Endothelial cell of umbilical vein (primary cell): ENCODE measurements at places on chromosomes 1 and 21.

- no peaks in the 10 kb centered on the region for H3K27me3 ChIP-seq
- H3K4me3 ChIP-seq, result peak overlapping the region; percentile 1
- peak overlapping the region; percentile 86 for H3K27ac ChIP-seq
- peak; percentile 82 for DNase-seq
- no peaks in the 10 kb centered on the region for H3K36me3 ChIP-seq
- peaks cover 39% of the 10 kb centered on the region for H3K4me1 ChIP-seq
Measured at GRCh38 chr1:172383536-172383935, 36.9 kb upstream of the C1orf105 start.

- H3K27ac ChIP-seq, result no peak overlapping the region
- no peaks in the 10 kb centered on the region for H3K4me1 ChIP-seq
- DNase-seq, result no peak
Measured at GRCh38 chr1:1135339-1136136, 19.6 kb upstream of the C1orf159 start.

GRCh38 chr1:165367375-165367993, 11.0 kb upstream of the LMX1A start:
- no peak overlapping the region for H3K27ac ChIP-seq
- no peak overlapping the region for H3K4me3 ChIP-seq
- no peaks in the 10 kb centered on the region for H3K36me3 ChIP-seq
- no peaks in the 10 kb centered on the region for H3K4me1 ChIP-seq

DNA sequence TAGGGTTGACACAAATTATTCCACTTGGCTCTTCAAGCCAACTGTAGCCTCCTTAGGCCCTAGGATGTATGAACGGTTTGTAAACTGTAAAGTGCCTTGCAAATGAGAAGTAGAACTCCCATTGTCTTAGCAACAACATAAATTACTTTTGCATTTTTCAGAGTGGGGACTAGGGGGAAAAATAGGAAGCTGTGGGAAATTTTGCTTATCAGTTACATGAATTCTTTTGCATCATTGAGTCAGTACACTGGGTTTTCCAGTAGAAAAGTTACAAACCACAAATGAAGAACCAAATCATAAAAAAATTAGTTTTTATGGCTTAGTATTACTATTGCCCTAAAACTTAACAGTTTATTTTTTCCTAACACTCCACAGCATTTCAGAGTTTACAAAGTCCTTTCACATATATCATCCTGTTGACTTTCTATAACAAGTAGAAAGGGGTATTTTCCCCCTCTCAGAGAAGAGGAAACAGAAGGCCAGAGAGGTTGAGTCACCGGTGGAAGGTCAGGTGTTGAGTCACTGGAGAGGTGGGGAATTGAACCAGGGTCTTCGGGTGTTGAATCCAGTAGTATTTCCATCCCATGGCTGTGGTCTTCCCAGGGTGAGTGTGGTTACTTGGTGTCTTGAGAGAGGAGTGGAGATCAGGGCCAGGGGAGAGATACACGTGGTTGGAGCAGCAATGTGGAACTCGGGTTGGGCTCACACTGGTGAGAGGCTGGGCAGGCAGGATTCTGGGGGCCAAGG, 71.9 kb upstream of the USP24 start:
- H3K4me3 ChIP-seq, result no peak overlapping the region
- peaks cover 12% of the 10 kb centered on the region for H3K4me1 ChIP-seq
- H3K27me3 ChIP-seq, result no peaks in the 10 kb centered on the region
- no peaks in the 10 kb centered on the region for H3K36me3 ChIP-seq

DNA sequence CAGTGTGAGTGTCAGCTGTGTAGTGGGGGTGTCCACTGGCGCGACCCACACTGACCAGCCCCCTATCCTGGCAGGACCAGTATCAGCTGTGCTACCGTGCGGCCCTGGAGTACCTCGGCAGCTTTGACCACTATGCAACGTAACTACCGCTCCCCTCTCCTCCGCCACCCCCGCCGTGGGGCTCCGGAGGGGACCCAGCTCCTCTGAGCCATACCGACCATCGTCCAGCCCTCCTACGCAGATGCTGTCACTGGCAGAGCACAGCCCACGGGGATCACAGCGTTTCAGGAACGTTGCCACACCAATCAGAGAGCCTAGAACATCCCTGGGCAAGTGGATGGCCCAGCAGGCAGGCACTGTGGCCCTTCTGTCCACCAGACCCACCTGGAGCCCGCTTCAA, 28.1 kb upstream of the KDM4A start:
- no peak overlapping the region for H3K4me3 ChIP-seq
- peaks cover 60% of the 10 kb centered on the region for H3K36me3 ChIP-seq
- H3K27ac ChIP-seq, result no peak overlapping the region
- no peaks in the 10 kb centered on the region for H3K27me3 ChIP-seq

DNA sequence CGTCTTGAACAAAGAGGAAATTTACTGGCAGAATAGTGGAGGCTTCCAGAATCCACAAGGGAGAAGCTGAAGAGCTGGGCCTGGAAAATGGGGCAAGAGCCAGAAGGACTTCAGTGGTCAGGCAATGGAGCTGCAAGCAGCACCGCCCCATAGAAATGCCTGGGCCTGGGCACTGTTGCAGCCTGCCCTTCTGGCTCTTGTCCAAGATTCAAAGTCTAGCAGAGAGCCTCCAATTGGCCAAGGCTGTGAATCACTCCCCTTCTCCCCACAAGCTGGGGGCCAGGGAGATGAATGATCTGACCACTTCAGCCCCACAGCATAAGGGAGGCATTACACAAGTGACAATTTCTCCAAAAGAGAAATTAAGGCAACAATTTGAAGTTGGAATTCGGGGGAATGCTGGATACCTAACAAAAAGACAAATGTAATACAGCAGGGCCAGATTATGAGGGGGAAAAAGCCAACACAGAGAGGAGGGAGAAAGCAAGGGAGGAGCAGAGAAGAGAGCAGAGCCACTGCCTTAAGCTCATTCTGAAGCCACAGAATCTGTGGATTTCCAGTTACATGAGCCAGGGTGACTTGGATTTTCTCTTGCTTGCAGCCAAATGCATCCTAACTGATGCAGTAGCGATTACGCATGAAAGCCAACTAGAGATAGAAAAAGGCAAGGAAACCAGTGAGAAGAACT, 80.3 kb downstream of the LRIG2 start:
- H3K4me1 ChIP-seq, result no peaks in the 10 kb centered on the region
- H3K27me3 ChIP-seq, result no peaks in the 10 kb centered on the region
- no peaks in the 10 kb centered on the region for H3K36me3 ChIP-seq
- no peak overlapping the region for H3K4me3 ChIP-seq
- H3K27ac ChIP-seq, result no peak overlapping the region
- no peak for DNase-seq

DNA sequence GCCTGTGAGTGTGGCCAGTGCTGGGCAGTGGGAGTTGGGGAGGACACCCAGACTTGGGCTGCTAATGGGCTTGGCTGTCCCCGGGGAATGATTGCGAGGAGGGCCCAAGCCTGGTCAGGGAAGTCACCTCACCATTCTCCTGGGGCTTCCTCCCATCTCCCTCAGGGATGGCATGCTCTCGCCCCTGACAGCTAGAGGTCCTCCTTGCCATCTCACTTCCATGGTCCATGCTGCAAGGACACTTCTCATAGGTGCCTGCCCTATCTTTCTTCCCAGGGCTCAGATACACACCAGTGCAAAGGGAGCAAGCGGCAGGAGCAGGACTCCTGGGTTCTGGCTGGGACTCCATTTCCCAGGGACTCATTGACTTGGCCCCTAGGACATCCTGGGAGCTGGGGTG, 4.1 kb downstream of the NTRK1 start:
- peaks cover 13% of the 10 kb centered on the region for H3K27me3 ChIP-seq
- H3K4me3 ChIP-seq, result no peak overlapping the region
- no peak for DNase-seq

DNA sequence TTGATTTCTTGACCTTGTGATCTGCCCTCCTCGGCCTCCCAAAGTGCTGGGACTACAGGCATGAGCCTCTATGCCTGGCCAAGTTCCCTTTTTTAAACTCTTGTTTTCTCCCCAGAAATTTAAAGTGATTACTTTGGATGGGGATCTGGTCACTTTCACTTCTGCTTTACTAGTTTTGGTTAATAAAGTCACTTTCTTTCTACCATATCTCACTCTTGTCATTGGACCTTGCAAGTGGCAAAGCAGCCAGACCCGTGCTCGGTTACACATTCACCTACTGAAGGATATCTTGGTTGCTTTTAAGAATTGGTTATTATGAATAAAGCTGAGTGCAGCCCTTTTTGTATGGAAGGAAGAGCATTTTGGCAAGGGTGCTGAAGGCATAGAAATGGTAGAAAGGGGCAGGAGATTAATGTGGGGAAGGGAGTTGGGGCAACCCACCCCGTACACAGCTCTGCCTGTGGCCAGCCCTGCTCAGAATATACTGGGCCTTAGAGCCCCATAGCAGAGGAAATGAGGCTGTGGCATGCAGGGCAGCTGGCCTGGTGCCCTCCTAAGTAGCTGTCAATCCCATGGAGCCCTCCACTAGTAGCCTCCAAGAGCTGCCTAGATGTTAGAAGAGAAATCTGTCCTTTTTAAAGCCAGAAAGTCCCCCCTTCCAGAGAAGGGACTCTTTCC, 40.7 kb downstream of the CD2 start:
- no peaks in the 10 kb centered on the region for H3K27me3 ChIP-seq
- no peak overlapping the region for H3K27ac ChIP-seq
- H3K36me3 ChIP-seq, result no peaks in the 10 kb centered on the region
- no peaks in the 10 kb centered on the region for H3K4me1 ChIP-seq
- no peak for DNase-seq
- H3K4me3 ChIP-seq, result no peak overlapping the region

GRCh38 chr1:238492271-238492670, 601.5 kb upstream of the ZP4 start:
- no peaks in the 10 kb centered on the region for H3K27me3 ChIP-seq
- no peaks in the 10 kb centered on the region for H3K36me3 ChIP-seq
- H3K4me1 ChIP-seq, result no peaks in the 10 kb centered on the region
- DNase-seq, result no peak

GRCh38 chr1:232951180-232951579, 769 bp downstream of the NTPCR start:
- H3K4me1 ChIP-seq, result peaks cover 10% of the 10 kb centered on the region
- no peaks in the 10 kb centered on the region for H3K27me3 ChIP-seq
- peak overlapping the region; percentile 85 for H3K4me3 ChIP-seq
- no peaks in the 10 kb centered on the region for H3K36me3 ChIP-seq
- no peak overlapping the region for H3K27ac ChIP-seq

- DNase-seq, result no peak
- H3K4me1 ChIP-seq, result peaks cover 19% of the 10 kb centered on the region
- peak overlapping the region; percentile 83 for H3K4me3 ChIP-seq
- H3K36me3 ChIP-seq, result no peaks in the 10 kb centered on the region
- H3K27ac ChIP-seq, result peak overlapping the region; percentile 38
Measured at GRCh38 chr1:77218477-77219165, 609 bp downstream of the PIGK start.

DNA sequence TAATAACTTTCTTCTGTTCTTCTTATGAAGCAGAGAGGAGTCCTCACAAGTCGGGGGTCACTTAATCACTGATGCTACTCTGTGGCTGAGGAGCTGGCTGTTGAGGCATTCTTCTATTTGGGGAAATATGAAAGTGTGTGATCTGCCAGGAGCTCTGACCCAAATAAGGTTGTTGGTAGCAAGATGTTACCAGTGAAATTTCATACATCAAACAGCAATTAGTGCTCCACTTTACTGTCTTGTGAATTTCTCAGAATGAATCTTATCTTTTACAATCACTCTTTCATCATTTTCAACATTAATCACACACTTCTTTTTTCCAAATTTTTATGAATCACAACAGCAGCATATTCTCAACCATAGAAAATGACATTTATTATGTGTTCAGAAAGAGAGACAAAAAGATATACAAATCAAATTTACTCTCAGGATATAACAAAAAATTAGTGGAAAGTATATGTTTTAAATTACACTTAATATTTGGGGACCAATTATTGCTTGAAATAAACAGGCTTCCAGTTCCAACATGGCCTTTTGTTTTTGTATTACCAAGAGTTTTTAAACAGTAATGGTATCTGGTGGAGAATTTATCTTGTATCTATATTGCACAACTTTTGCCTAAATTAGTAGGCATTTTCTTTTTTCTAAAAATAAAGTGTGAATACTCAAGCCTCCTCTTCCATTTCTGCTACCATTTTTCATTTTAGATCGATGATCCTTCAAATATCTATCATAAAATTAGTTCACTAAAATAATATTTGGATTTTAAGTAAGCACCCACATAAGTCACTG, 9.6 kb downstream of the PTGER3 start:
- no peaks in the 10 kb centered on the region for H3K36me3 ChIP-seq
- H3K4me3 ChIP-seq, result no peak overlapping the region
- no peaks in the 10 kb centered on the region for H3K4me1 ChIP-seq
- no peak overlapping the region for H3K27ac ChIP-seq
- peaks cover 8% of the 10 kb centered on the region for H3K27me3 ChIP-seq

GRCh38 chr1:26582836-26583460, 53.4 kb downstream of the RPS6KA1 start:
- H3K27ac ChIP-seq, result no peak overlapping the region
- H3K4me1 ChIP-seq, result no peaks in the 10 kb centered on the region
- H3K27me3 ChIP-seq, result no peaks in the 10 kb centered on the region
- no peak for DNase-seq
- no peak overlapping the region for H3K4me3 ChIP-seq

- no peak overlapping the region for H3K27ac ChIP-seq
- peaks cover 3% of the 10 kb centered on the region for H3K4me1 ChIP-seq
- H3K36me3 ChIP-seq, result peaks cover 6% of the 10 kb centered on the region
- no peaks in the 10 kb centered on the region for H3K27me3 ChIP-seq
- no peak overlapping the region for H3K4me3 ChIP-seq
Measured at GRCh38 chr1:54219688-54220003, 19.7 kb downstream of the MRPL37 start.

DNA sequence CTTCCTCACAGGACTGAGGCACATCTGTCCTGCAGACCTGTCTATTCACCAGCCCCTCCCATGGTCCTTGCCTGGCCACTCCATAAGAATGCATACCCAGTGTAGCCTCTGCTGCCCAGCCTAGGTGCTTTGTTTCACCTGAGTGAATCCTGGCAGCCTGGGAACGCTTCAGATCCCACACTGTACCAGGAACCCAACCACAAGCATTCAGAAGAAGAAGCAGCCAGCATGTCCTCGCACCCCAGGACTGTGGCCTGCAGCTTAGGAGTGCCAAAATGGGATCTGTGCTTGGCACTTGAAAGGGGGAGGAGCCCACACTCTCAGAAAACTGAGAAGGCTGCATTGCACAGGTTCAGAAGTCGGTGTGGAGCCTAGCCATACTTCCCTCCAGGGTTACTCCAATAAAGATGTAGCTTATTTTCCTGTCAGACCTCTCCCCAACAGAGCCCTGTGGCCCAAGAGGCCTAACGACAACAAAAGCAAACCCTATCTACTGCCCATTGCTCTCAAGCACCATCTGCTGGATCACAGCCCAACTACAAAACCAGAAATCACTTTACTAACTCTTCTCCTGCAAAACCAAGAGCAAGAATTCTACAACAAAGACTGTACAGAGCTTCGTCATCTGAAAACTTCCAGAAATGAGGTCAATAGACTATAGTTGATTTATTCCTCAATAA, 923.1 kb upstream of the NEGR1 start:
- DNase-seq, result no peak
- no peaks in the 10 kb centered on the region for H3K27me3 ChIP-seq
- no peaks in the 10 kb centered on the region for H3K4me1 ChIP-seq

DNA sequence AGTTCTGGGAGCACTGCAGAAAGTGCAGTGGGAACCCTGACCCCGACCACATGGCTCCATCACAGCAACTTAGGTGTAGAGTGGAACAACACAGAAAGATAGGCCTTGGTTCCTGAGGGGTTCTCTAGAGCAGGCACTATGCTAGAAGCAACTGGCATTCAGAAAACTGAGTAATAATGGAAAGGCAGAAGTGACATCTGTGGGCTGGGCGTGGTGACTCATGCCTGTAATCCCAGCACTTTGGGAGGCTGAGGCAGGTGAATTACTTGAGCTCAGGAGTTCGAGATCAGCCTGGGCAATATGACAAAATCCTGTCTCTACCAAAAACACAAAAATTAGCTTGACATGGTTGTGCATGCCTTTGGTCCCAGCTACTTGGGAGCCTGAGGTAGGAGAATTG, 5.3 kb downstream of the MRPS15 start:
- H3K27ac ChIP-seq, result no peak overlapping the region
- H3K36me3 ChIP-seq, result peaks cover 25% of the 10 kb centered on the region
- H3K4me3 ChIP-seq, result no peak overlapping the region
- H3K4me1 ChIP-seq, result peaks cover 5% of the 10 kb centered on the region
